IPS DF 6.9 (cell line): ENCODE measurements at places on chromosomes 1 and 21.

- DNase-seq: no peak
These were observed 31.6 kb downstream of the PYHIN1 start for GRCh38 chr1:158962983-158963382.

- DNase-seq: no peak
These were observed 196.7 kb downstream of the LRRC40 start for GRCh38 chr1:70008660-70009059.

- no peak for DNase-seq
These were observed 221.6 kb upstream of the PBX1 start for GRCh38 chr1:164337394-164337793.

- DNase-seq: no peak
These were observed 8.3 kb downstream of the AHCTF1 start for GRCh38 chr1:246923482-246923881.

DNA sequence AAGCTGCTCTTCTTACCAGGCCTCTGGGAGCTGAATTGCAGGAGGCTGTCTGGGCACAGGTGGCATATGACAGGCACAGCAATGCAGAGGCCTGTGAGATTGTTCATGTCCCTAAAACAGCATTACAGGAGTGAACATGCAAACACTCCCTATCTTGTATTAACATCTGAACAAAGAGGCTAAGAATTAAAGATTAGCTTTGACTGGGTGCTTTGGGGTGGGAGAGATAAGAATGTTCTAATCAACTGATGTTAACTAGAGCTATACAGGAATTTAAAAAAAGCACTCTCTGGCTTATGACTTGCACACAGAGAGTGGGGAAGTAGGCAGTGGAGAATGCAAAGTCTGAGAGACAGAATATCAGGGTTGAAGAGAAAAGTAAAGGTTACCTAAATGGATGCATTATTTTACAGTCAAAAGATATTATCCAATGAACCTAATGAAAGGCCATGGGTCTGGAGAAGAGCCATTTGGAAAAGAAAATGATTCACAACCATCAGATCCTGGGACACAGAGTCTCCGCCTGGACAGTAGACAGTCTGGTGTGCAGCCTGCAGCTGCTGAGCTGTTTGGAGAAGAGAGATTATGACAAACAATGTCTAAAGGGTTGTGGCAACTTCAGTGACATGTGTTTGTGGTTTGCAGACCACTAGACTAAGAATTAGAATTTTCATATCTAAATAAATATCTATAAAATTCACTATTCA, 20.2 kb downstream of the DPT start:
- no peak for DNase-seq

- DNase-seq: no peak
These were observed 1.2 kb downstream of the KCNQ4 start for GRCh38 chr1:40784771-40785151.

- no peak for DNase-seq
These were observed 98.4 kb upstream of the TNR start for GRCh38 chr1:175841738-175842187.

DNA sequence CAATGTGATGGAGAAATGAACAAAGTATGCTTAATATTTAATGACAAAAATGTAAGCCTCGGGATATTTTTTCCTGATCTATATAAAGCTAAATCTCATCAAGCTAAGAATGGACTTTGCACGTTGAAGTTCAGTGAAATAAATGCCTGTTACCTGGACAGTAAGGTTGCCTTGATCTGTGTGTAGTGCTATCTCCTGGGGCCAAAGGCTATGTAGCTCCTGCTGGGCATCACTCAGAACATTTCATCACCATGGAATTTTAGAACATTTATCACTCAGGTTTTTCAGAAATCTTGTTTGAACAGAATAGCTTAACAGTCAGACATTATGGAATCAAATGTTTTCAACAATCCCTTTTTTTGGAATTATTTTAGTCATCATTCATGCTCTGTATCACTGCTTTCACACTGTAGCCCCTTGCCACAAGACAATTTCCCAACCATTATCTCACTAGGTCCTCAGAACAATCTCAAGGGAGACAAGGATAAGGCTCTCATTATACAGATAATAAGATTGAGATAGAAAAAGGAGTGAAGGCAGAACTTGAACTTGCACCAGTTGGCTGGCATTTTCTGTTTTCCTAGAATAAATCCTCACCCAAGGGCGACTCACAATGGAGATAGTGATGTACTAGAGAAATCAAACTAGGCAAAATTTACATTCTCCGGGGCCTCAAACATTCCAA, 3.7 kb downstream of the OR10J1 start:
- no peak for DNase-seq

- no peak for DNase-seq
These were observed 1.7 kb upstream of the TMEM50B start for GRCh38 chr21:33481314-33481943.

GRCh38 chr1:248843687-248844086, 5.7 kb downstream of the ZNF672 start:
- DNase-seq: no peak

GRCh38 chr1:230206976-230207375, 139.9 kb downstream of the GALNT2 start:
- no peak for DNase-seq

GRCh38 chr1:204361341-204361771, 1.6 kb upstream of the PLEKHA6 start:
- no peak for DNase-seq

DNA sequence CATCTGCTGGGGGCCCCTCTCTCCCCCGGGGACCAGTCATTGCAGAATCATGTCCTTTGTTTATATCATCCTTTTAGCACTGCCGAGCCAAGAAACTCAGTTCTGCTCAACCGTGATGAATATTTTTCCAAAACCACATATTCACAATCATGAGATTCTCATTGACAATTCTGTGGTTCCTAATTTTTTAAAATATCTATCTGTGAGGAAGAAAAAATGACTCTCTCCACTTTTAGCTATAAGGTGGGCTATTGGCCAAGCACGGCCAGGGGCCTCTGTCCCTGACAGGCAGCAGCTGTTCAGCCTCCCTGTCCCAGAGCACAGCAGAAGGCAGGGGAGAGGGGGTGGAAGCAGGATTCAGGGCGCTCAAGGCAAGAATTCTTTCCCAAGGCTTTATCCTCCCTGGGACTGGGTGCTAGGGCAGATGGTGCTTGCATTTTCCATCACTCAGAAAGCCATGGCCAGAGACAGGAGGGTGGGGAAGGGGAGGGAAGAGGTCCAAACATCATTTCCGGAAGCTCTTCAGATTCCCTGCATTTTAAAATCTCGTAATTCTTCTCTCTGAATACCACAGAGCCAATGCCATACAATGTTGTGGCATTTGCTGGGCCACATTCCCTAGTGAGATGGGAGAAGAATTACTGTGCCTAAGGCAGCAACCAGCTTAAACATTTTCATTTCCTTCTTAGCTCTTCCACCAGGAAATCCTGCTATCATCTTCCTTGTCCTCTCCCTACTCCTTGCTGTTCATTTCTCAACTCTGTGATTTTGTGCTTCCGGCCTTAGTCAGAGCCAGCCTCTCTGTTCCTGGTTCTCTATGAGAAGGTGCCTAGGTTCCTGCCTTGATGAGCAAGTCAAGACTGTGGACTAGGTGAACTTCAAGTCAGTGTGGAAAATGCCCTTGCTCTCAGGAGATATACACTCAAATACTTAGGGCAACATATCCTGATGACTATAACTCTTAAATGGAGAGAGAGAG, 60.3 kb downstream of the KCNJ6 start:
- DNase-seq: no peak

DNA sequence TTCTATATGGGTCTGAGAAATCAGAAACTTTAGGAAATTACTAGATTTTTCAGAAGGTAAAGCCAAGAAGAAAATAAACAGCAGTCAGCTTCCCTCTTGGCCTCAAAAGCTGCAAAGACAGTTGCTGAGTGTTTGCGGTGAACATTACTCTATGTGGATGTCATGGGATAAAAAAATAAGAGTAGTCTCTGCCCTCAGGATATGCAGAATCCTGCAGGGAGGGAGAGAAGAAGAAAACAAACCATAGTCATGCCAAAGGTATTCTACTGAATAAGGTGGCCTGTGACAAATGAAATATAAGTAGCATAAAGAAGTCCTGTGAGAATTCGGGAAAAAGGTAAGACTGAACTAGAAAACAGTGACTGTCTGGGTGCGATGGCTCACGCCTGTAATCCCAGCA, 19.0 kb downstream of the YARS1 start:
- no peak for DNase-seq

DNA sequence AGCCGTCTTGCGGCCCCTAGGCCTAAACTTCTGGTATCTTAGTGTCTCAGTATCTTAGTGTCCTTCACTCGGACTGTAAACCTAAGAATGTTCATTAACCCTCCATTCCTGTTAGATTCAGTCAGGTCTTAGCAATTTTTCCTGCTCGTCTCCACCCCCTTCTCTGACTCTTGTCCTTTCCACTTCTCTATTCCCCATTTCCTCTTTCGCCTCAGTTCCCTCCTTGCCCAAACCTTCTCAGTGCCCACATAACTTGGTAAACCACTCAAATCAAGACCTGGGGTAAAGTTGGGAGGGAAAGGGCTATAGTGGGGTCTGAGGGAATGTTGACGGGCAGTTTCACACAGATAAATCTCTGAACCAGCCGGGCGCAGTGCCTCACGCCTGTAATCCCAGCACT, 726 bp upstream of the FCER1G start:
- no peak for DNase-seq

- no peak for DNase-seq
These were observed 4.2 kb upstream of the PLXNA2 start for GRCh38 chr1:208248307-208248801.

DNA sequence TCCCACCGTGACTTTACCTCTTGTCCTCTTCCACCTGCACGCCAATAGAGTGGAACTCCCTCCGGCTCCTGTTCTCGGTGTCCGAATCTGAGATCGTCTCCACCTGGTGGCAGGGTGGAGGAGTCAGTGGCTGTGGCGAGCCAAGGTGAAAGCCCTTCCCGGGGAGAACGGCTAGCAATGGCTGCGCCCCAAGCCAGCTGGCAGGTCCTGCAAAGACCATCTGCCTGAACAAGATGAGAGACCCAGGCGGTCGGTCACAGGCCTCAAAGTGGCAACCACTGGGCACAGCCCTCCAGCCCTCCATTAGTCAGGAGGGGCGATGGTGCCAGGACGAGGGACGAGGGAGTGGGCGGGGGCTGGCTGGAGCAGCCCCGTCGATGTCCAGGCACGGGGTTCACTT, 25.4 kb upstream of the SMIM12 start:
- peak; percentile 33 for DNase-seq

- DNase-seq: no peak
These were observed 43.3 kb upstream of the PCBP3 start for GRCh38 chr21:45600248-45600647.

DNA sequence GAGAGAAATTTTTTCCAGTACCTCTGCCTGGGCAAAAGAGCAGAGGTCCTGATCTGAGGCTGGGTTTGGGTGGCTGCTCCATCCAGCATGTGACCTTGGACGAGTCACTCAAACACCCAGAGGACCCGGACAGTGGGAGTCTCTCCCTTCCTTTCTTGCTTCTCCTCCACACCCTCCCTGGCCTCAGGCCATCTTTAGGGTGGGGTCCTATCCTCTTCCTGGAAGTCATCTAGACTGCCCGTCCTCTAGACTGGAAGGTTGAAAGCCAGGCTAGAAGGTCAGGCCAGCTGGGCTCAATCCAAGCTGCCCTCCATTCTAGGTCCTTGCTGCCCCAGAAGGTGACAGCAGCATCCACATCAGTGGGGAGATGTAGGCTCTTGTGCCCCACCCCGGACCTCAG, 599.5 kb downstream of the MATN1 start:
- no peak for DNase-seq

DNA sequence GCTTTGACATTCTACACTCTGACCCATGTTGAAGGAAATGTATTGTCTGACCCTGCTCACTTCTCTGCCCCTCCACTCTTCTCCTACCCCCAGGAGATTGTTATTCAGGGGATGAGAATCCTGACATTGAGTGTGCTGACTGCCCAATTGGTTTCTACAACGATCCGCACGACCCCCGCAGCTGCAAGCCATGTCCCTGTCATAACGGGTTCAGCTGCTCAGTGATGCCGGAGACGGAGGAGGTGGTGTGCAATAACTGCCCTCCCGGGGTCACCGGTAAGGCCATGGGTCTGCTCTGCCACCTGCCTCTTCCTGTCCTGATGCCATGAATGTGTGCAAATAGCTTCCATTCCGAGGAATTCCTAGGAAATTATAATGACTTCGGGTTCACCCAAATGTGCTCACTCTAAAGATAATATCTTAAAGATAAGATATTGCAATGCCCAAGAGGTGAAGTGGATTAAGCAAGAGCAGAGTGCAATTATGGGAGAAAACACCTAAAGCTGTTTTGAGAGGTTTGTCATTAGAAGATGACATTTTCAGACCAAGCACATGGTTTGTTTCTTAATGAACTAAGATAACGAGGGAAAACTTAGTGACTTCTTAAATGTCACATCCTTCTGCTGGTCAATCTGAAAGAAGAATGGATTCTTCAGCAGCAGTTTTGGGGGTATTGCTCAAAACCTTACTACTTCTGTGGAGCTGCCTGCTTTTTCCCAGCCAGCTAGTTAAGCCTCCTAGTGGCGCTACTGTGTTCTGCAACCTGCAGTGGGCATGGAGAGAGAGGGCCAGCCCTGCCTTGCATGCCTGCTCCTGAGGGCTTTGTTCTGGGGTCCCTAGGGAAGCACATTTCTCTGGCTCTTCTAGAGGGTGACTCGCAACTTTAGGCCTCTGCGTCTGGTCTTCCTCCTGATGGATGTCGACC, 41.6 kb downstream of the LAMC2 start:
- peak; percentile 61 for DNase-seq

- DNase-seq: no peak
These were observed 23.5 kb downstream of the LRRC8D start for GRCh38 chr1:89844241-89844807.

GRCh38 chr1:201709564-201710295, 119.2 kb upstream of the IPO9 start:
- peak; percentile 68 for DNase-seq

- DNase-seq: no peak
These were observed 328.8 kb downstream of the PLA2G4A start for GRCh38 chr1:187157552-187157951.

GRCh38 chr1:239744851-239745250, 346.8 kb upstream of the FMN2 start:
- DNase-seq: no peak

DNA sequence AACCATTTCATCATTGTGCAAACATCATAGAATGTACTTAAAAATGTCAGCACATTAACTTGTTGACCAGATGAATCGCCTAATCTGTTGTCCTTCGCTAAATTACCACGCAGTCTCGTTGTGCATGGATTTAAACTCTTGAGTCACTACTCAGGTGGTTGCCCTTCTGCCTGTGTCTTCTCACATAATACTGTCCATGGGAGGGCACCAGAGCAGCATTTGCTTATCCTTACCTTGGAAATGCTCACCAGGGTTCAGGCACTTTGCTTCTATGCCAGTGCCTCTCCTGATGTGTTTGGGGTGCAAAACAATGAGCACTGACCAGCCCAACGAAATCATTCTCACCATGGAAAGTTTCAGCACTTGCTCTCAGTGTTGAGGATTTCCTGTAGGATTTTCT, 559.9 kb downstream of the RWDD3 start:
- DNase-seq: peak; percentile 41
